ENCODE measurements at places on chromosomes 4 and X. TPM values are rescaled to one million over a fixed set of nuclear protein-coding genes. Genes with fewer than 3 reads are reported as not detected.

- H3K36me3 ChIP-seq, result no peaks in the 10 kb centered on the region
- no peak for DNase-seq
- H3K27me3 ChIP-seq, result no peaks in the 10 kb centered on the region
Observed at GRCh38 chrX:89124985-89125384, 378.0 kb downstream of the CPXCR1 start.

DNA sequence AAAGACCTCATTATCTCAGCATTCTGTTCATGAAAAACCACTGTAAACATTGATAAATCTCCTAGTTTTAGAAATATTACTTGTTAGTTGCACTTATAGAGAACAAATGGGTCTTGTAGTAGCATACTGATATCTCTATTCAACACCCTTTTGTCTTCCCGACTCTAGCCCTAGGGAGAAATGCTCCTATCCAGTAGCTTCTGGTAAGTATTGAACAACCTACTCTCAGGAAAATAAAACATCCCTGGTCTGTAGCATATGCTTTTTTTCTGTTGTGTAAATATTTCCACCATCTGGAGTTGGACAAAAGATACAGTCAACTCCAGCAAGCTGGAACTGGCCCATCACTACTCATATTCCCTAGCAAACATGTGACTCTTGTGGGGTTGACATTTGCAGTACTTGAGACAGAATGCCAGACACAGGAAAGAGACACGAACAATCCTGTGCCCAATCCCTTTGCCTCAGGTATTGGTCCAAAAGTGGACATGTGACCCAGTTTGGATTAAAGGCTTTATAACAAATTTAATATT lies 188.2 kb downstream of the GC start:
- H3K4me1 ChIP-seq, result no peaks in the 10 kb centered on the region
- no peak overlapping the region for H3K4me3 ChIP-seq
- no peaks in the 10 kb centered on the region for H3K36me3 ChIP-seq
- no peak for DNase-seq
- no peak overlapping the region for H3K27ac ChIP-seq
- no peaks in the 10 kb centered on the region for H3K27me3 ChIP-seq

GRCh38 chr4:77927991-77928925 lies 65.6 kb downstream of the MRPL1 start:
- H3K27me3 ChIP-seq, result no peaks in the 10 kb centered on the region
- no peak overlapping the region for H3K27ac ChIP-seq
- DNase-seq, result peak; percentile 38
- H3K36me3 ChIP-seq, result no peaks in the 10 kb centered on the region
- no peak overlapping the region for H3K4me3 ChIP-seq

GRCh38 chr4:8414377-8414776 lies 26.1 kb downstream of the ACOX3 start:
- no peaks in the 10 kb centered on the region for H3K27me3 ChIP-seq
- no peak overlapping the region for H3K27ac ChIP-seq
- no peaks in the 10 kb centered on the region for H3K36me3 ChIP-seq
- H3K4me3 ChIP-seq, result no peak overlapping the region
- no peaks in the 10 kb centered on the region for H3K4me1 ChIP-seq
- no peak for DNase-seq

GRCh38 chrX:148804579-148805355 lies 304.4 kb downstream of the AFF2 start:
- H3K4me3 ChIP-seq, result no peak overlapping the region
- no peak overlapping the region for H3K27ac ChIP-seq
- no peak for DNase-seq
- no peaks in the 10 kb centered on the region for H3K4me1 ChIP-seq

- no peak overlapping the region for H3K4me3 ChIP-seq
- H3K36me3 ChIP-seq, result no peaks in the 10 kb centered on the region
- no peak overlapping the region for H3K27ac ChIP-seq
- no peaks in the 10 kb centered on the region for H3K4me1 ChIP-seq
- H3K27me3 ChIP-seq, result no peaks in the 10 kb centered on the region
Observed at GRCh38 chrX:41607264-41607832, 81.4 kb upstream of the GPR34 start.

GRCh38 chr4:67071641-67072040 lies 473.7 kb downstream of the CENPC start:
- DNase-seq, result no peak
- no peak overlapping the region for H3K4me3 ChIP-seq
- H3K4me1 ChIP-seq, result no peaks in the 10 kb centered on the region
- H3K27ac ChIP-seq, result no peak overlapping the region

DNA sequence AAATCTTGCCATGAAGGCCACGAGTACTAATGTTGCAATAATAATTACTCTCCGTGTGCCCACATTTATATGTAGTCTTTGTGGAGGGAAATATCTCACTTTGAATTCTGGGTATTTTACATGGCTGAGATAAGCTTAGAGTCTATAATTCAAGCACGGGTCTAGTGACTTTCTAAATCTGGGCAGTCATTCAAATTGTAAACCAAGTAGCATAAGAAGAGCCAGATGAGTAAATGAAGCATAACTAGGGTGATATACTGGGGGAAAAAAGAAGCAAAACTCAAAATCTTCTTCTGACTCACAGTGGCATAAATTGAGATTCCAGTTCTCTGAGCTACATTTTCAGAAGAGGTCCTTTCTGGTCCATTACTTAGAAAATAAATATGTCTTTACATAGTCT lies 53.0 kb downstream of the MAPK10 start:
- H3K4me3 ChIP-seq, result no peak overlapping the region
- H3K27me3 ChIP-seq, result no peaks in the 10 kb centered on the region
- no peak overlapping the region for H3K27ac ChIP-seq
- no peaks in the 10 kb centered on the region for H3K36me3 ChIP-seq
- H3K4me1 ChIP-seq, result no peaks in the 10 kb centered on the region

DNA sequence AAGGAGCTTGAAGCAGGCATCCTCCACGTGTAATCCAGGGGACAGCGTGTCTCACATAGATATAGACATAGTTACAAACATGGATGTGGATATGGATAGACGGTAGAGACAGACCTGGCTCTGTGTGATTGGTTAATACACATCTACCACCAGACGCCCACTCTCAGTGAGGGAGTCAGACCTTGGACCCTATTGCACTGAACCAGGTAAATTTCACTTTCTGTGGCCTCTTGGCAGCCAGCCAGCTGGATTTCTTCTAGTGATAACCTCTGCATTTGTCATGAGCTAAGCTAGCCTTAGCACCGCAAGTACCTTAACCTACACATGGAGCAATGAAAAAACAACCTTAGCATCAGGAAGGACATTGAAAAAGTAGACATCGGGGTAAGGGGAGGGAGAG lies 79.2 kb upstream of the ACSL4 start:
- H3K27ac ChIP-seq, result no peak overlapping the region
- H3K27me3 ChIP-seq, result peaks cover 3% of the 10 kb centered on the region
- no peaks in the 10 kb centered on the region for H3K36me3 ChIP-seq
- DNase-seq, result no peak
- no peaks in the 10 kb centered on the region for H3K4me1 ChIP-seq
- H3K4me3 ChIP-seq, result no peak overlapping the region

GRCh38 chr4:84503495-84504437 lies 4.7 kb upstream of the NKX6-1 start:
- no peaks in the 10 kb centered on the region for H3K36me3 ChIP-seq
- peaks cover 58% of the 10 kb centered on the region for H3K27me3 ChIP-seq
- H3K27ac ChIP-seq, result no peak overlapping the region
- DNase-seq, result no peak
- peaks cover 11% of the 10 kb centered on the region for H3K4me1 ChIP-seq

DNA sequence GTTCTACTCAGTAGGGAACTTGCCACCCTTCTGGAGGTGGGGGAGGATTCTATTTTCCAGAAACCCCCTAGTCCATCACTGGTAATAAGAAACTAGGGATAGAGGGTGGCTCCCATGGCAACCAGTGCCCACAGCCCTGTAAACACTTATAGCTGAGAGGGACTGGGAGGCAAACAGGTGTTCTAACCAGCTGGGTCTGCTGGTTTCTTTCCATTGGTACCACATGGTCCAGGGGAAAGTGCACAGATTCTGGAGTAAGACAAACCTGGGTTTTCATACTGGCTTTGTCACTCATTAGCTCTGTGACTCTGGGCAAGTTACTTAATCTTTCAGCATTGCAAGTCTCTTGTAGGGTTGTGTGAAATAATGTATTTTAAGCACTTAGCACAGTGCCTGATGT lies 26.9 kb downstream of the IGSF1 start:
- H3K27ac ChIP-seq, result no peak overlapping the region
- H3K4me1 ChIP-seq, result no peaks in the 10 kb centered on the region
- H3K36me3 ChIP-seq, result no peaks in the 10 kb centered on the region
- no peaks in the 10 kb centered on the region for H3K27me3 ChIP-seq
- H3K4me3 ChIP-seq, result no peak overlapping the region

GRCh38 chr4:100882661-100883060 lies 364.8 kb upstream of the EMCN start:
- H3K27me3 ChIP-seq, result no peaks in the 10 kb centered on the region
- H3K4me3 ChIP-seq, result no peak overlapping the region
- no peak for DNase-seq
- H3K4me1 ChIP-seq, result no peaks in the 10 kb centered on the region
- no peaks in the 10 kb centered on the region for H3K36me3 ChIP-seq

- no peak overlapping the region for H3K27ac ChIP-seq
- DNase-seq, result peak; percentile 47
- H3K36me3 ChIP-seq, result no peaks in the 10 kb centered on the region
Observed at GRCh38 chr4:122577808-122578781, 42.8 kb downstream of the IL21 start.

- no peaks in the 10 kb centered on the region for H3K27me3 ChIP-seq
- no peaks in the 10 kb centered on the region for H3K36me3 ChIP-seq
- DNase-seq, result no peak
Observed at GRCh38 chr4:8261851-8262535, 7.6 kb upstream of the HTRA3 start.

DNA sequence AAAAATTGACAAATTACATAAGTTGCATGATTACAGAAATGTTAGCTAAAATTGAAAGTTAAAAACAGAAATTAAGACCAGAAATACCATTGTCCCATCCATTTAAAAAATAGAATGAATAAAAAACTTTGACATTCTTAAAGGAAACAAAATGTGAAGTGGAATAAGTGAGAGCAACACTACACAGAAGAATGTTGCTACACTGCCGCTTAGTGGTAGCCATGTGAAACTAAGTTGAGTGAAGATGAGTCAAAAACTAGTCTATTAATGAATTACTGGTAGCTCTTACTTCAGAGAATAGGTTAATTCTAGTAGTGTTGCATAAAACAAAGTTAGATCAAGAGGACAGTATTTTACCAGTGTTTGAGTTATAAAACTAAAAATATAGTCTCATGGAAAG lies 571.0 kb upstream of the KLHL4 start:
- H3K27me3 ChIP-seq, result no peaks in the 10 kb centered on the region
- H3K4me3 ChIP-seq, result no peak overlapping the region
- H3K36me3 ChIP-seq, result no peaks in the 10 kb centered on the region

GRCh38 chr4:143351774-143352451 lies 15.2 kb downstream of the GAB1 start:
- no peaks in the 10 kb centered on the region for H3K36me3 ChIP-seq
- no peak overlapping the region for H3K4me3 ChIP-seq
- H3K27ac ChIP-seq, result peak overlapping the region; percentile 84
- DNase-seq, result peak; percentile 65
- H3K27me3 ChIP-seq, result no peaks in the 10 kb centered on the region
- no peaks in the 10 kb centered on the region for H3K4me1 ChIP-seq

DNA sequence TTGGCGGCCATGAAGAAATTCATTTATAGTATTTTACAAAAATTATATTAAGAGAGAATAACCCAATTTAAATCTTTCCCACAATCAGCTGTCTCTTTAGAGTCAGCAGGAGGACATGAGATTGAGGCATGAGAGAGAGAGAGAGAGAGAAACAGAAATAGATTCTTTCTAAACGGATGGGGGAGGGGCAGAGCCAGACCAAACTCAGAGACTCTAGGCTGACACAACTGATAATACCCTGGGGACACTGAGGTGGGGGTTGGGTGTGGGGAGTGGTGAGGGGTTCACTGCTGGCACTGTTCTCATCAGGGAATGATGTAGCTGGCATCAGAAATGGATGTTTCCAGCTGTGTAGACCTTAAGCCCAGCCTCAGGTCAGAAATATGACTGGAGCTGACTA lies 20.5 kb upstream of the HOPX start:
- H3K36me3 ChIP-seq, result no peaks in the 10 kb centered on the region
- no peak overlapping the region for H3K27ac ChIP-seq
- H3K27me3 ChIP-seq, result no peaks in the 10 kb centered on the region

DNA sequence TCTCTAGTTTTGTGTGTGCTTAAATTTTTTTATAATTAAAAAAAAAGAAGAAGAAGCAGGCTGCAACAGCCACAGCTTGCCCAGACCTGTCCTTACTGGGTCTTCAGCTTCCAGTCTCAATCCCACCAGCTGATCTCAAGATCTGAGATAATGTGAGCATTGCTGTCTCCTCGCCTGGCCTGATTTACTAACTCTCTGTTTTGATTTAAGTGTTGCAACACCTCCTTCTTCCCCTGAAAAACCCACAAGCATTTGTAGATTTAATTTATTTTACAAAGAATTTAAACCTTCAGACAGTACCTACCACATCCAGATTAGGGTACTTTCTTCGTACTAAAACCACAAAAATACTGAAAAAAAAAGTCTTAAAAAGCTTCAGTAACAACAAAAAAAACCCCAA lies 38.0 kb downstream of the FAM241A start:
- H3K27ac ChIP-seq, result no peak overlapping the region
- no peaks in the 10 kb centered on the region for H3K36me3 ChIP-seq
- no peaks in the 10 kb centered on the region for H3K27me3 ChIP-seq
- no peak for DNase-seq
- H3K4me3 ChIP-seq, result no peak overlapping the region

DNA sequence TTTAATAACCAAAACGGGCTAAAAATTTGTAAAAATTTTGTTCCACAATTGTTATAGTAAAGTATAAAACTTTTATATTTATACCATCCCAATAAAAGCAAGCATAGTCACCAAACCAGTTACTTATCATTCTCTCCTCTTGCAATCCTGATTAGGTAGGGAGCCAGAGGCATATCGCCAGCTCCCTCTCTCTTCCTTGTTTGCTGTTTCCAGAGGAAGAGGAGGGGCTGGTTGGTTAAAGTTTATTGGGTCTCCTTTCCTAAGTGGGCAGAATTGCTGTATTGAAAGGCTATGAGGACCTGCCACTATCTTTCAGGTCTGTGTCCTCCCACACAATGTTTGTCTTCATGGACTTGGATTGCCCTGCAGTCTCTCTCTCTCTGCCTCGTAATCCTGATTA lies 29.6 kb upstream of the BBS12 start:
- H3K4me3 ChIP-seq, result no peak overlapping the region
- no peaks in the 10 kb centered on the region for H3K27me3 ChIP-seq
- H3K36me3 ChIP-seq, result no peaks in the 10 kb centered on the region
- peaks cover 8% of the 10 kb centered on the region for H3K4me1 ChIP-seq
- peak; percentile 70 for DNase-seq

- no peak overlapping the region for H3K4me3 ChIP-seq
- H3K36me3 ChIP-seq, result no peaks in the 10 kb centered on the region
- H3K27me3 ChIP-seq, result no peaks in the 10 kb centered on the region
- DNase-seq, result no peak
- H3K27ac ChIP-seq, result no peak overlapping the region
Observed at GRCh38 chrX:79182616-79183015, 38.1 kb downstream of the GPR174 start.

GRCh38 chr4:183936047-183936446 lies 30.9 kb downstream of the STOX2 start:
- no peaks in the 10 kb centered on the region for H3K36me3 ChIP-seq
- no peak overlapping the region for H3K27ac ChIP-seq
- H3K4me1 ChIP-seq, result no peaks in the 10 kb centered on the region
- no peaks in the 10 kb centered on the region for H3K27me3 ChIP-seq
- no peak for DNase-seq
- no peak overlapping the region for H3K4me3 ChIP-seq

- H3K27ac ChIP-seq, result peak overlapping the region; percentile 77
- no peaks in the 10 kb centered on the region for H3K4me1 ChIP-seq
Observed at GRCh38 chrX:153700376-153700945, 12.7 kb downstream of the SLC6A8 start.

Gene SYNPO2
- total RNA-seq, result 9.5 TPM

Gene TIGD4
- not detected for total RNA-seq

Gene L1CAM
- 4.3 TPM for total RNA-seq

Gene PAGE1
- total RNA-seq, result not detected

Gene CITED1
- not detected for total RNA-seq

Gene ADAM29
- not detected for total RNA-seq
